ENCODE measurements at places on chromosomes 3 and 15. TPM values are rescaled to one million over a fixed set of nuclear protein-coding genes. Genes with fewer than 3 reads are reported as not detected.

TMC3 gene
- not detected for total RNA-seq

SRGAP3 gene
- 16.5 TPM for total RNA-seq

PRSS50 gene
- not detected for total RNA-seq

MEX3B gene
- total RNA-seq = 0.79 TPM

SOX2 gene
- 15.4 TPM for total RNA-seq

CCNB2 gene
- total RNA-seq = 2.3 TPM

RASL12 gene
- not detected for total RNA-seq

SAXO2 gene
- total RNA-seq = 0.38 TPM

GRM2 gene
- under 0.01 TPM for total RNA-seq

INTS14 gene
- total RNA-seq = 28.7 TPM

GABRB3 gene
- 1.4 TPM for total RNA-seq

UBAP1L gene
- total RNA-seq = 1.3 TPM

CCDC14 gene
- 17.1 TPM for total RNA-seq

CD200 gene
- 0.13 TPM for total RNA-seq

GOLGA8O gene
- total RNA-seq = 0.51 TPM

KLHL40 gene
- total RNA-seq = not detected

FSIP1 gene
- 28.8 TPM for total RNA-seq

SNX22 gene
- total RNA-seq = under 0.01 TPM

KBTBD13 gene
- total RNA-seq = not detected

SLC15A2 gene
- 2.8 TPM for total RNA-seq

TMEM266 gene
- total RNA-seq = under 0.01 TPM

RTP4 gene
- total RNA-seq = 0.13 TPM

SAMD7 gene
- not detected for total RNA-seq

TLR9 gene
- not detected for total RNA-seq

TMEM212 gene
- not detected for total RNA-seq

CD200R1 gene
- not detected for total RNA-seq

ANKUB1 gene
- 0.26 TPM for total RNA-seq

GNAT1 gene
- total RNA-seq = 0.26 TPM

SNX4 gene
- 21.9 TPM for total RNA-seq

ANKRD34C gene
- total RNA-seq = not detected

TPRA1 gene
- 38.4 TPM for total RNA-seq

SLC9A9 gene
- 1.4 TPM for total RNA-seq

CHL1 gene
- 0.26 TPM for total RNA-seq

DCLK3 gene
- not detected for total RNA-seq

CYP1A1 gene
- 0.26 TPM for total RNA-seq

TUSC7 gene
- not detected for total RNA-seq

SCN11A gene
- not detected for total RNA-seq

NOP10 gene
- 168 TPM for total RNA-seq

PLSCR5 gene
- not detected for total RNA-seq

ENTPD3 gene
- total RNA-seq = 8.4 TPM

GATM gene
- 1.3 TPM for total RNA-seq

GABRR3 gene
- not detected for total RNA-seq

PLCL2 gene
- total RNA-seq = 1.4 TPM

NPAP1 gene
- total RNA-seq = not detected

RBP2 gene
- total RNA-seq = not detected

NUP210 gene
- total RNA-seq = under 0.01 TPM

All from bronchial epithelial cell (primary cell).